ENCODE measurements at places on chromosomes 2 and 18.

DNA sequence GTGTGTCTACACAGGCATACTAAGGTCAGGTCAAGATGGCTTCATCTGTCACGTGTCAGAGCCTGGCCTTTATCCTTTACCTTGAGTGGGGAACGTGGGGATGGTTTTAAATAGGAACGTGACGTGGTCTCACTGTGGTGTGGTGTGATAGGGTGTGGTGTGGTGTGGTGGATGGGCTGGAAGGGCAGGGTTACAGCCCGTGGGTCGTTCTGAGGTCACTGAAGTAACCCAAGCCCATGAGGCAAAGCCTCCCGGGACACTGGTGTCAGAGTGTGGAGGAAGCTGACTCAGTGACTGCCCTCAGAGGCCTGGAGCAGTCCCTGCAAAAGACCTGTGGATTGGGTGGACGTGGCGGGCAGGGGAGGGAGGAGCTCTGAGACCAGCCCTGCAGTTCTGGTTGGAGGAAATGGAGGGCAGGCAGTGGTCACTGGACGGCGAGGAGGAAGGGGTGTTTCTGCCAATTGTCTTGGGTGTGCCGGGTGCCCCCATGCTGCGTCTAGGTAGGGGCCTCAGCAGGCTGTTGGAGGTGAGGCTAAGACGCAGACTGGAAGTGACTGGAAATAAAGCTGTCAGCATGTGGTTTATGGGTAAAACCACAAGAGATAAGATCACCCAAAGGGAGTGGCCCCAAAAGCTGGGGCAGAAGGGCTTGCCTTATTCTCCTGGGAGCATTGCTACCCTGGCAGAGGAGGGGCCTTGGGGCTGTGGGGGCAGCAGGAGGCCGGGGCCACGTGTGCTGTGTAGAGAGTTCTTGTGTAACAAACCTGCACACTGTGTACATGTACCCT, 84.8 kb downstream of the SH3RF3 start:
- DNase-seq: no peak

GRCh38 chr18:29271501-29271900, 1094.6 kb upstream of the CDH2 start:
- no peak for DNase-seq

- DNase-seq: no peak
These were observed 13.7 kb downstream of the RUFY4 start for GRCh38 chr2:218082586-218083351.

DNA sequence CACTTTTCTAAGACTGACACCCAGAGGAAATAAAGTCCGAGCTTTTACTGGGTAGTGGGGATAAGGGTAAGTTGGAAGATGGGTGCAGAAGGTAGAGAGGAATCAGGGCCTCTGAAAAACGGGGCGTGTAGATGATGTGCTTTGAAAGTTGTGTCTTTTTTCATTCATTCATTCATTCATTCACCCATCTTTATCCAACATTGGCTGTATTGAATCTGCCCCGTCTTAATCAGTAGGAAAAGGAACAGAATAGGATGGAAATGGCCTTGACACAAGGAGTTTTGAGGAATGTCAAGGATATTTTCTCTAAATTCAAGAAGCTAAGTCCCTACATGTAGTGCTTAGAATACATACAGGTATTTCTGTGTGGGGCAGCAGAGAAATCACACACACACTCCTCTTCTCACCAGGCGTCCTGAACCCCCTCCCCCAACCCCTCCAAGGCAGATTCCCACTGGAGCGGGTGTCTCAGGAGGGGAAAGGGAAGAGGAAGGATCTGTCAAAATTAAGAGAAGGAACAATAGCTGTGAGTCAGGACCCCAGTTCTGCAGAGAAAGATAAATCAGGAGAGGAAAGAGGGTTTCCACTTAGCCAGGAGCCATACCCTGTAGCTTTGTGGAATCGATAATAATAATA, 13.9 kb downstream of the DYSF start:
- DNase-seq: no peak

GRCh38 chr2:128868686-128869551, 550.3 kb upstream of the HS6ST1 start:
- DNase-seq: no peak

GRCh38 chr2:68344031-68344430, 21.1 kb upstream of the PLEK start:
- no peak for DNase-seq

GRCh38 chr2:231879216-231879615, 47.0 kb downstream of the NPPC start:
- DNase-seq: no peak
